ENCODE measurements at places on chromosomes 11 and 22.
A peak's percentile ranks its signal among the peaks of the same experiment; 100 is the strongest.

DNA sequence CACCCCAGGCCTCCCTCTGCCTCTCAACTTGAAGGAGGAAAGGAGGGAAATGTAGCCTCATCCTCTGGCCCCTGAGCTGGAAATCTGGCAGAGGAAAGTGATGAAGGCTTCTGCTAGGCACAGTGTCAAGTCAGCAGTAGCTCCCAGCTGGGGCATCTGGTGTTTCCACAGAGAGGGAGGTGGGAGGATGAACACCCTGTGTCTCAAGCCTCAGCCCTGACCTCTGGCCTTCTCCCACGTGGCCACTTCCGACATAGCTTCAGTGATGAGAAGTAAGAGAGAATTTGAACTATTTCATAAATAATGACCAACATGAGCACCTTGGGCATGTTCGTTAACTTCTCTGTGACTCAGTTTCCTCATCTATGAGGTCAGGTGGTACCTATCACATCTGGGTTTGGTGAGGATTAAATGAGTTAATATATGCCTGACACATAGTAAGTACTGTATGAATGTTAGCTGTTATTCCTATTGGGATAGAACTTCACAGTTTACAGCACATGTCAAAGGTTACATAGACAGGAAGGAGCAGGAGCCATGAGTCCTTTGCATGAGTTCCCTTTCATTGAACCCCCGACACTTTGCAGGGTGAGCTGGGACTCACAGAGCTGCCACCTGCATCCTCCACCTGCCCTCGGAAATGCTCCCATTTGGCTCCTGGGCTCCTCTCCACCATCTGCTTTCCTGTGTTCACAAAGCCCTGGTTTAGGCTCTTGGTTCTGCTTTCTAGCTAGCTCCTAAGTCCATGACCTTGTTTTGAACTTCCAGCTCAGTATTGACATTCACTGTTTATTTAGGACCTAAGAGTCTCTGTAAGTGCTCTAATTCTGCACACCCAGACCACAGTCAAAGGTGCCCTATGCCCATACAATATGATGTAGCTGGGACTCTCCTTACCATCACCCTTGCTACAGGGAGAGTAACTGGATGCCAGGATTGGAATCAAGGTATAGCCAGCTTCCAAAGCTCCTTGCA is 61.7 kb downstream of the CSNK2A3 start:
- DNase-seq = no peak

- peak; percentile 6 for DNase-seq
Measured at GRCh38 chr22:25235547-25236290, 16.3 kb downstream of the CRYBB2 start.

- DNase-seq = no peak
Measured at GRCh38 chr11:117909611-117910382, 19.4 kb downstream of the TMPRSS13 start.

- DNase-seq = no peak
Measured at GRCh38 chr11:124970925-124971324, 16.9 kb downstream of the CCDC15 start.

DNA sequence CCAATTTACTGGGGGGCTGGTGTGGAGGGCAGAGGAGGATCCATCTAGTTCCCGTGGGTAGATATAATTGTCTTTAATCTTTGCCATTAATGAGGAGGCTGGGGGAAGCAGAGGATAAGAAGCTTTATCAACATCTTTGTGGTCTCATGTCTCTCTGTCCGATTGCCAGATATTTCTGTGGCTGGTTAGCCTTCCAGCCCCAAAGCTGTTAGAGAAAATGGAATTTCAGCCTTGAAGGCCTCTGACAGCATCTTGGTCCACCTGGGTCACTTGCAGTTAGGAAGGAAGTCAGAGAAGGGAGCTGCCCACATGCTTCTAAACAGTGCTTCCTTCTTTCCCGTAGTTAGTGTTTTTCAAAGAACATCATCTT is 56.9 kb downstream of the ABTB2 start:
- DNase-seq = no peak

- DNase-seq = no peak
Measured at GRCh38 chr11:100098560-100098959, 588.5 kb upstream of the ARHGAP42 start.

GRCh38 chr11:108530426-108530825 is 32.2 kb upstream of the POGLUT3 start:
- DNase-seq = no peak

DNA sequence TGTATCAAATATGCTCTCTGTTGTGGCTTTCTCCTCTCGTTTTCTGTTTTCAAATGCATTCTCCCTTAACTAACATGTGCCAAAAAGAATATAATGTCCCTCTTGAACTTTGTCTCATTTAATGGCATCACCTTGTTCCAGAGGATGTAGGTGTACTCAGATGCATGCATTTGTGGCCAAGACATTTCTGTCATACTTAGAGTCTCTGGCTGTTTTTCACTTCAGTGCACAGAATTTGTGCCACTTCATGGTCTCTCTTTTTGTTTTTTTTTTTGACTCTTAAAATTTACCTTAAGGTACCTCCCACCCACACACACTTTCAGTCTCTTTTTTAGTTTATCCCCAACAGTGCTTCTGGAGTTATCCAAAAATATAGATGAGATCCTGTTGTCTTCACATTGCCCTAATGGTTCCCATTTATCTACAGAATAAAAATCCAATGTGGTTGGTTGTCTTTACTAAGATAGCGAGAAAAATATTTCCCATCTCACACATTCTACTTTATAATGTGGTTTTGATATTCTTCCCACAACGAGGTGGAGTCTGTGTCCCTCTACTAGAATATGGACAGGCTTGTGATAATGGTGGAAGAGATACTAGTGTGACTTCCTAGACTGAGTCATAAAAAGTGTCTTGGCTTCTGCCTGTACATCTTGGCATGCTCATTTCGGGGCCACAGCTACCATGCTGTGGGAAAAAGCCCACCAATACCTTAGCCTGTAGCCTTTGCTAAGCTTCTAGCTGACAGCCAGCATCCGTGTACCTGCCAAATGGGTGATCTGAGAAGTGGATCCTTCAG is 125.8 kb downstream of the DDX10 start:
- no peak for DNase-seq

DNA sequence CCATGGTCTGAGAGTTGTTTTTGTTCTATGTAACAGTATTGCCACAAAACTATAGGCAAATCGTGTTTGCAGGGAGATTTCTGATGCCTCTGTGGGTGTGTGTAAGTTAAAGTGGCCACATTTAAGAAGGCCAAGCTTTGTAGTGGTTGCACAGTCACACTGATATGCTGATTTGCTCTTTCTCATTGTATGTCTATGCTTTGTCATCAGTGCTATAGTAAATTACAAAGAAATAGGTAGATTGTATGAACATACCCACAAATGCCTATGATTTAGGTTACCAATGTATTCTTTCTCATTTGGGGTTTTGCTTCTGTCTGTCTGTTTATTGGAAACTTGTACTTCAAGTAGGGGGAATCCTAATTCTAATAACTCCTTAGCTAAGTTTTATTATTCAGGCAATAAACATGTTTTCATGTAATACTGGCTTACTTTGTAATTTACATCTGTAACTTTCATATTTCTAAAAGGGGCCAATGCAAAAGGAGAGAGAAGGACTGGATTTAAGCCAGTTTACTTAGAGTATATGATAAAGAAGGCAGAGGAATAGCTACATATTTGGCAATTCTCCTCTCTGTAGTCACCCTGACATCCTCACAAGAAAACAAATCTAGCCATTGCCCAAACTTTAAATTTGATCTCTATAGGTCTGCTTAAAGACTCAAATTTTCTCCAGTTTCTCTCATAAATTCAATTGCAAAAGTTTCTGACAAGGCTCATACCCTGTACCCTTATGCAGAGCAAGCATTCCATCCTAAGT is 2.0 kb downstream of the FIBIN start:
- DNase-seq = no peak

DNA sequence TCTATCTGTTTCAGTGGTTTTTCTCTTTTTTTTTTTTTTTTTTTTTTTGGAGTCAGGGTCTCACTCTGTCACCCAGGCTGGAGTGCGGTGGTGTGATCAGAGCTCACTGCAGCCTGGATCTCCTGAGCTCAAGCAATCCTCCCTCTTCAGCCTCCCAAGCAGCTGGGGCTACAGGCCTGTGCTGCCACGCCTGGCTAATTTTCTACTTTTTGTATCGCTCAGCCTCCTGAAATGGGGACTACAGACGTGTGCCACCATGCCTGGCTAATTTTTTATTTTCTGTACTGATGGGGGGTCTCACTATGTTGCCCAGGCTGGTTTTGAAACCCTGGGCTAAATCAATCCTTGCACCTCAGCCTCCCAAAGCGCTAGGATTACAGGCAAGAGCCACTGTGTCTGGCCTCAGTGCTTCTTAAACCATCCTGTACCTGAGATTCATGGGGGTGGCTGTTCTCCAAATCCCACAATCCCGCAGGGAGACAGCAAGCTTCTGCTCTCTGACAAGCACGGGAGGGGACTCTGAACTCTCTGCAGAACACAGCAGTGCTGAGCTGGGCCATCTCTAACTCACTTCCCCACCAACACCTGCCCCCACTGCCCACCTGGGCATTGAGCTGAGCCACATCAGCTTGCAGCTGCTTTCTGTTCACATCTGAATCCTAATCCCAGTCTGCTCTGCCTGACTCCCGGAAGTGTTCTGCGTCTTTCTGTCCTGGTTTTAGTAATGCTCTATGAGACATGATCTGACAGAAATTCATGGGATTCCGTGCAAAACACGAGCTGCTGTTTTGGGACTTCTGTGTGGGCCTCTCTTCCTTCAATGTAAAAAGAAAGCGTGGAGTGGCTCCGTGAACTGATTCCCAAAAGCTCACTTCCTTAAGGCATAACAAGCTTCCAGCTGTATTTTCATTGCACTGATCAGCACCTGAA is 400.0 kb downstream of the LARGE1 start:
- DNase-seq = no peak

- no peak for DNase-seq
Measured at GRCh38 chr22:27961182-27961581, 42.1 kb upstream of the PITPNB start.

DNA sequence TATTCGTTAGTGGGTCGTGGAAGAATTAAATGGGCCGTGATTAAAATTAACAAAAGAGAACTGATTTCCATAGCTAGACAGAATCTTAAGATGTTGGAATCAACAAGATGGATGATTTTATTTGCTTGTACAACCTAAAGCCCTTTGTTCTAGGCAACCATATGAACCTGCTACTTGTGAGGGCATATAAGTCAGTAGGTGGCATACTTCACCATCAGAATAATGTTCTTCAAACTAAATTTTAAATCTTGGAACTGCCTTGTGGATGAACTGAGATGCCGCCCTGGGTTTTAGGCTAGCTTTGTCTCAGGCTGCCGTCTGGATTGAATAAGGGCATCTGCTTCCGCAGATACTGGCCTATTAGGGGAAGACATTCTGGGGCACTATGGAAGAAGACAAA is 40.9 kb downstream of the CSRP3 start:
- DNase-seq = no peak

- DNase-seq = no peak
Measured at GRCh38 chr11:37422511-37422910, 824.5 kb upstream of the RAG2 start.

- no peak for DNase-seq
Measured at GRCh38 chr11:44576656-44577055, 11.2 kb downstream of the CD82 start.

DNA sequence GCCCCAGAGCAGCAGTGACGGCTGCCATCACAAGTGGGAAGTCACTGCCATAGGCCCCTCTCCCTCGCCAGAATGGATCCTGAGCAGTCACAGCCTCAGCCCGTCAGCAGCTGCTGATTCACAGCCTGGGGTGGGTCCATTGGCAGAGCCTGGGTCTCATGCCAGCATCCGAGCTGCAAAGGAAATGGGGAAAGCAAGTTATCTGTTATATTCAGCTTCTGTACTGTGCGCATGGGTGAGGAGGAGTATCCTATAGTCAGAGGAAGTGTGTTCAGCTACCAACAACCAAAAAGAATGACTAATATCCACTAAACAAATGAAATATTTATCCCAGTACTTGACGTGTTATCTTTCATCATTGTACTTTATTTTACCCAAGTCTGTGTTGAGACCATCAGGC is 119.7 kb downstream of the RCN1 start:
- no peak for DNase-seq

GRCh38 chr22:33451866-33452469 is 393.8 kb upstream of the SYN3 start:
- DNase-seq = no peak

GRCh38 chr22:48432781-48433518 is 1394.7 kb downstream of the BRD1 start:
- DNase-seq = no peak

GRCh38 chr22:20009582-20010306 is 6.9 kb downstream of the ARVCF start:
- no peak for DNase-seq

All from T-helper 9 cell (primary cell).